T-helper 1 cell (primary cell): ENCODE measurements at places on chromosomes 13 and 19.
A peak's percentile ranks its signal among the peaks of the same experiment; 100 is the strongest.

DNA sequence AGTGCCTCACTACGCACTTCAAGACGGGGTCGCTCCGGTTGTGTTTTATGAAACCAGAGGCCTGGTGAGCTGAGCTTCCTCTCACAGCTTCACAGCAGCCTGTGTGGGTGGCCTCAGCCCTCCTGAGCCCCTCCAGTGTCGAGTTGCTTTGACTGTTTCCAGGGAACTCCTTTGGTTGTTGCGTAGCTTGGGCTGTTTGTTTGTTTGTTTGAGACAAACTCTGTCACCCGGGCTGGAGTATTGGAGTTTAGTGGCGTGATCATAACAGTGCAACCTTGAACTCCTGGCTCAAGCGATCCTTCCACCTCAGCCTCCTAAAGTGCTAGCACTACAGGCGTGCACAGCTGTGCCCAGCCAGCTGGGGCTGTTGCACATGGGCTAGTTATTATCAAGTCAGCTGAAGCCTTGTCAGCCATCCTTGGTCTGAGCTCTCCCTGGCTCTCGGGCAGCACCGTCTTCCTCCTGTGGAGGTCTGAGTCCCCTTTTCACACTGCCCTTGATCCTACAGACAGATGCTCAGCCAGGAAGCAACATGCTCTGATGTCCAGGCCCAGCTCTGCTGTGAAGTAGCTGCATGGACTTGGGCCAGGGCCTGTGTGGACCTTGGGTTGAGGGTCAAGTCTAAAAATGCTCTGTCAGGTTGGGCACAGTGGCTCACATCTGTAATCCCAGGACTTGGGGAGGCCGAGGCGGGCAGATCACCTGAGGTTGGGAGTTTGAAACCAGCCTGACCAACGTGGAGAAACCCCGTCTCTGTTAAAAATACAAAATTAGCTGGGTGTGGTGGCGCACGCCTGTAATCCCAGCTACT is 10.2 kb downstream of the DOT1L start:
- DNase-seq = no peak

DNA sequence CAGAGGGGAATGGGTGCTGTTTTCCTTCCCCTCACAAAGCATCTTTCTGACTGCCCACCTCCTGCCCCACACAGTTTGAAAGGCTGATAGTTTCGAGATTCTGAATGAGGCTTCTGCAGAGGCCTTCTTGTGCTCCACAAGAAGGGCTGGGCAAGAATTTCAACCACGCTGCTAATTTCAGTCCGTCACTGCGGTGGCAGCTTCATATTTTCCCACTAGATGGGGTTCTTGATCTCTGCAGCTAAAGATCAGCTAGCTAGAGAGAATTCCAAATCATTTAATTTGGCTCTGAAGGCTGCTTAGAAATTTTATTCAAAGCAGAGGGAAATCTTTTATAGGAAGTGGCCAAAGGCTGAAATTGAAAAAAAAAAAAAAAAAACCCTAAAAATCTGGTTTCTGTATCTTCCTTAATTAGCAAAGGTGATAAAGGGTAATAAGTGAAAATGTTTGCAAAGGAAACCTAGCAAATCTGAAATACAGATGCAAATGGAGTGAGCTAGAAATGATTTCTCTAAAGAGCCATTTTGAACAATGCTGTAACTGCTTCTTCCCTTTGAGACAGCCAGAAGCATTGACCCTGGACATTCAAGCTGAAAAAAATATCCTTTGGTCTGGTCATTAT is 38.0 kb upstream of the C13orf42 start:
- DNase-seq = no peak

DNA sequence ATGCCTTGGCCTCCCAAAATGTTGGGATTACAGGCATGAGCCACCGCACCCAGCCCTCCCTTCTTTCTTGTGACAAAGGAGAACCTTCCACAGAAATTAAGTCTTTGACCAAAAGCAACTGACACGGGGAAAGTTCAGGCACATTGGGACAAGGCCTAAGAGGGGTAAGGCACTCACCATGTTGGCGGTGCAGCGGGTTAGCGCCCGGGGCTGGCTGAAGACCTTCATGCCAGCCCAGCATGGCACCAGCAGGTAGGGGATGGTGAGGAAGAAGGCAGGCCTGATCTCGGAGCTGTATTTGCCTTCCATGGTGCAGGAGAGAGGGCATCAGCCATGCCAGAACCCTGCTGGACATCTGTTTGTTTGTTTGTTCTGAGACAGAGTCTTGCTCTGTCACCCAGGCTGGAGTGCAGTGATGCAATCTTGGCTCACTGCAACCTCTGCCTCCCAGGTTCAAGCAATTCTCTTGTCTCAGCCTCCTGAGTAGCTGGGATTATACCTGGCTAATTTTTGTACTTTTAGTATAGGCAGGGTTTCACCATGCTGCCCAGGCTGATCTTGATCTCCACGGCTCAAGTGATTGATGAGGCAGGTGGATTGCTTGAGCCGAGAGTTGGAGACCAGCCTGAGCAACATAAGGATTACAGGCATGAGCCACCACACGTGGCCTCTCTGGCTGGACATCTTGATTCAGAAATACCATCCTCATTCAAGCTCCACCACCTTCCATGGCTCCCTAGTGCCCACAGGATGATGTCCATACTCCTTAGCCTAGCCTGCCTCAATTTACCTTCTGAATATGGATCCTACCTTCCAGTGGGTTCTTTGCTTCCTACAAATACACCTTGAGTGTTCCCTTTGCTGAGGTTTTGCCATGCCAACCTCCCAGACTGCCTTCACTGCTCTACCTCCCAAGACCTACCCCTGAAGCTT is 4.4 kb downstream of the TM6SF2 start:
- no peak for DNase-seq

DNA sequence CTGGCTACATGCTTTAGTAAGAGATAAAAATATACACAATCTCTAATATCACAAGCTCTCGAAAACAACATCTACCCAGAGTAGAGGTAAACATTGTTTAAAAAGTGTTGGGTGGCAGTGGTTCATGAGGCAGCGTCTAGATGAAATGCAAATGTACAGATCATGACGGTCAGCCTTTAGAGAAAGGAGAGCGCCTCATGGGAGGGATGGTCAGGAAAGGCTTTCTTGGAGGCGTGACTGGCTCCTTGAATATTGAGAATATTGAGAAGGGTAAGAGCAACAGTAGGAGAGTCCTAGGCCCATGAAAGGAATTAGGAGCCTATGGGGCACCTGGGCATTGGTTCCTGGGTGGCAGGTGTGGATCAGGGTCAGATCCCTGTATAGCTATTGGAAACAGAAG is 10.6 kb downstream of the HNRNPUL1 start:
- no peak for DNase-seq

- DNase-seq = no peak
Measured at GRCh38 chr13:51342706-51343105, 3.2 kb downstream of the SERPINE3 start.

DNA sequence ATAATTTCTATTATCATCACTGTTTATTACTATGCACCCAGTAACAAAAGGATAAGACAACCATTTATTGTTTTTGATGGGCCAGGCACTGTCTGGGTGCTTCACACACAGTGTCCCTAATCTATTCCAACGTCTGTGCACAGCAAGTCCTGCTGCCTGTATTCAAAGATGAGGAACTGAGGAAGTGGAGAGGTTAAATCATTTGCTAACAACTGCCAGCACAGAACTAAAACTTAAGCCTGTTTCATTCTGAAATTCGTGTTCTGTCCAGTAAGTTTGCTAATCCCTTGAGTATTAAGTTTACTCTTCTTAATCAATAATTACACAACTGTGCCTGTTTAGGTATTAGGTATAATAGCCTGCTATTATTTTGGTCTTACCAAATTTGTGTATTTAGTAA is 41.9 kb downstream of the TEX26 start:
- no peak for DNase-seq

DNA sequence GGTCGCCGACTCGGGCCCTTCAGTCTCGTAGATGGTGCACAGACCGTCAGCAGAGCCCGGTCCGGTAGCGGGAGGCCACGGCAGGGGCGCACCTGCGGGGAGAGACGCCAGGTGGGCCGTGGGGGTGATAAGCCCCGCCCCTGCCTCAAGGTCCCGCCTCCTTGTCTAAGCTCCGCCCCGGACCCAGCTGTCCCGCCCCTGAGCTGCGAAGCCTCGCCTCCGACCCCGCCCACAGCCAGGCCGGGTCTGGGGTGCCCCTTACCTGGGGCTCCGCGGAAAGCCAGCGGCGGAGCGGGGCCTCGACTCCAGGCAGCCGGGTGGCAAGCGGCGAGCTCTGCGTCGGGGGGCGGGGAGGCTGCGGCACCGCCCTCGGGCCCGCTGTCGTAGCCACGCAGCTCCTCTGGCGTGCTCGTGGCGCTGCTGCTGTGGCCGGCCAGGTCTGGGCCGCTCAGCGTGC is 4.7 kb downstream of the PRR36 start:
- DNase-seq = peak; percentile 74

DNA sequence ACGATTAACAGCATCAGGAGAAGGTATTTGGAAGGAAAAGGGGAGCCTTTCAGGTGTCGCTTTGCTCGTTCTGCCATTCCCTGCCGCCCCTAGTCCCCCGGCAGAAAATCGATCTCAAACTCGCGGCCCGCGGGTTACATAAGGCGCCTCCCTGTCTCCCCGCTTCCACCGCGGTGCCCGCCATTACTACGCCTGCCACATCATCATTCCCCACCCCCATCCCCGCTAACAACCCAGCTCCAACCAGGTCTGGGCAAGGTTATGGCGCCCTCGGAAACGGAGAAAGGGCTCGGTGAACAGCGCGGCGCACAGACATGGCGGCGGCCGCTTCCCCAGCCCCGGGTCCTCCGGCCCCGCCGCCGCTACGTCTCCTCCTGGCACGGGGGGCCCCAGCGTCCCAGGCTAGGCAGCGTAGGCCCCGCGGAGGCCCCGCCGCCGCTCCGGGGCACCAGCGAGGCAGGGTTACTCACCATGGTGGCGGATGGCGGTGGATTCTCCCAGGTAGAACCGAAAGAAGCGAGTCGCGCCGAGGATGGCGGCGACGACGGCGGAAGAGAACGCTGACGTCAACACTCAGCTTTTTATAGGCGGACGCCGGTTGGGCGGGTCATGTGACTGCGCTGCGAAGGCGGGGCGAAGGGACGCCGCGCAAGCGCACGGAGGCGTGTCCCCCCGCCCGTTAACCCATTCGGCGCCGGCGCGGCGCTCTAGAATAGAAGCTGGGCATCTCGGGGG is at the start of gene EEF2:
TSS of gene EEF2 (minus strand) at position 556 of the 735 bp plus-strand sequence. CDS start at position 473, 83 bp downstream.
- DNase-seq = peak; percentile 85

GRCh38 chr19:9431475-9431874 is 3.9 kb downstream of the ZNF266 start:
- DNase-seq = peak; percentile 9

DNA sequence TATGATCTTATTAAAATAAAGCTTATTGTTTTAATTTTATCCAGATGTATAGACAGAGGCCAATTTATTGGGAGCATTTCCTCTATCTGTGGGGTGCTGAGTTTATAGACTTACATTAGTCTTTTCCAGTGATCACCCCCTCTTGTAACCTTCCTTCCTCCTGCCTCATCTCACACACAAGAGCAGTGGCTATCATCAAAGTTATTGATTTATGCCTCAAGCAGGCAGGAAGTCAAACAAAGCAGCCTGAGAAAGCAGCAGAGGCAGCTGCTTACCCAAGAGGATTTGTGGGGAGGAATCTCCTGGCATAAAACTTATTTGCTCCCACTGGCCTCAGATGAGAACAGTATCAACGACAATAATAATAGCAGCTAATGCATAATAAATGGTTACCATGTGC is 26.3 kb upstream of the DCLK1 start:
- DNase-seq = no peak

DNA sequence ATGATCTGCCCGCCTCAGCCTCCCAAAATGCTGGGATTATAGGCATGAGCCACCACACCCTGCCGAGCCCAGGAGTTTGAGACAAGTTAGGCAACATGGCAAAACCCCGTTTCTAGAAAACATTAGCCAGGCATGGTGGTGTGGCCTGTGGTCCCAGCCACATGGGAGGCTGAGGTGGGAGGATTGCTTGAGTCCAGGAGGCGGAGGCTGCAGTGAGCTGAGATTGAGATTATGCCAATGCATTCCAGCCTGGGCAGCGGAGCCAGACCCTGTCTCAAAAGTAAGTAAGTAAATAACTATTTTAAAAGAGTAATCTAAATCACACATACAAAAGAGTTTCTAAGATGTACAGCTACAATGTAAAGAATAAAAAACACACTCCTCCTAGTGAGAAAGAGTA is 41.9 kb downstream of the SKA3 start:
- DNase-seq = no peak

GRCh38 chr13:42334329-42334706 is 62.4 kb downstream of the AKAP11 start:
- no peak for DNase-seq

DNA sequence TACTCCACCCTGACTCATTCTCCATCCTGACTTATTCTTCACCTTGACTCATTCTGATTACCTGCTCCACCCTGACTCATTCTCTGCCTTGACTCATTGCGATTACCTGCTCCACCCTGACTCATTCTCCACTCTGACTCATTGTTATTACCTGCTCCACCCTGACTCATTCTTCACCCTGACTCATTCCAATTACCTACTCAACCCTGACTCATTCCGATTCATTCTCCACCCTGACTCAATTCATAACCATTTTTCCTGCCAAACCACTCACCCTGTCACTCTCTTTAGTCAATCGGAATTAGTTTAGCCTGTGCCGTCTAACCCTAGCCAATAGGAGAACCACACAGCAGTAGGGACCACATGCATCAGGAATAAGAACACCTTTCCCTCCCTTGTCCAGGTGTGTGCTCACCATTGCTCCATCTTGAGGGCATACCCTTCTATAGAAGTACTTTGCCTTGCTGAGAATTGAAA is 1227.4 kb upstream of the PCDH20 start:
- no peak for DNase-seq

DNA sequence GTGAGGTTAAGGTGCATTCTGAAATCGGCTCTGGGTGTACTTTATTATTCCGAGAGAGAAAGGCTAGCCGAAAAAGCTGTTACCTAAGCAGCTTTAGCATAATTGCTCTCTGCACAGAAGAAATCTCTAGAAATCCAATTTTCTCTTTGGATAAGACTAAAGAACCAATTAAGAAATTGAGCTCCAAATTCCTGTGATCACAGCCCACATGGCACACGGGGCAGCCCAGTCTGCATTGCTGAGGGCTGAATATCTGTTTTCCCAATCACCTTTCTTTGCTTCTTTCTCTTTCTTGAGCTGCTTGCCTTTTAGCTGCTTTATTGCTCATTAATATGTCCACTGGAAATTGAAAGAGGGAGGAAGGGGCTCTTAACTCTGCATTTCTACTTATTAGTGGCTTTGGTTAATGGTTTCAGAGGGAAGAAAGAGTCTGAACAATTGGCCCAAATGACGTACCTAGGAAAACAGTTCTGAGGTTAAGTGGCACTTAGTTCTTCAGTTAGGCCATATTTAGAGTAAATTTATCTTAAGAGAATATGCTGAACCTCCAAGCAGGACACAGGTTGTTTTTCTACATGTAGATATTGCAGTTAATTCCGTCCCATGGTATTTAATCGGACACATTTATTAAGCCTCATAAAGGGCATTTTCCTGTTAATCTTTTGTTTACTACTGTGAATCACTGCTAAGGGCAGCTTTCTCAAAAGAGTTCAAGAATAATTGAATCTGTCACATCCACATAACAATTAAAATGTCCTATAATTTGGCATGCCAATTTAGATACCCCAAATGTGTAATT is 265.7 kb downstream of the ABCC4 start:
- DNase-seq = no peak

GRCh38 chr13:30111810-30112209 is 195.5 kb downstream of the KATNAL1 start:
- DNase-seq = no peak
